ENCODE measurements at places on chromosomes 11 and 22.

GRCh38 chr22:29435236-29436136 is 2.9 kb upstream of the RFPL1 start:
- no peak for DNase-seq

DNA sequence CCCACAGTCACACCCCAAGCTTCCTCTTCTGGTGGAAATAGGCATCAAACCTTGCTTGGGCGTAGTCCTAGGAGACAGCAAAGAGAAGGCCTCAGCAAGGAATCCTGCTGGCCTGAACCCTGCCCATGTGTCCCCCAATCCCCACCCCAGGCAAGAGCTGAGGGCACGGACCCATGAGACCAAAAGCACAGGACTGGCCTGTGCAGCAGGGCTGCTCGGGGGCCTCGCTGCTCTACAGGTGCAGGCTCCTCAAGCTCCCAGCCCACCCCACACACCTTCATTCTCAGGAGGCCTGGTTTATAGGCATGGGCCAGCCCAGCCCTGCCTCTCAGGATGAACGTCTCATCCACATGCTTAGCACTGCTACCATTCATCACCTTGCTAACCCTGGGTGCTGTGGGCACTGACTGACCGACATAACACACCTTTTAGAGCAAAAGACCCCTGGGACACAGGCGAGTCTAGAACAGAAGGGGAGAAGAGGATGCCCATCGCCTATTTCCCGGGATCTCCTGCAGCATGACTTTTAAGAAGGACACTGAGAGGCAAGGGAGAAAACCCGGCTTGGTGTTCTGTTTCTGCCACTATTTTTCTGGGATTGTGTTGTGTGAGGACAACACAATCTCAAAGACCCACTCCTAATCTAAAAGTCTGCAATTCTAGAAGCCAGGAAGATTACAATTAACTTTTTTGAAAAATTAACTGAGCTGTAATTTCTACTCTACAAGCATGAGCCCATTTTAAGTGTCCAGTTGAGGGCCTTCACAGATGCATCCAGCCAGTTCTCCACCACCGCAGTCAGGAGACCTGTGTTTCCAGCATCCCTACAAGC is 15.4 kb downstream of the TCIRG1 start:
- no peak for DNase-seq

GRCh38 chr22:30370641-30371230 is 13.9 kb downstream of the CCDC157 start:
- DNase-seq = no peak

DNA sequence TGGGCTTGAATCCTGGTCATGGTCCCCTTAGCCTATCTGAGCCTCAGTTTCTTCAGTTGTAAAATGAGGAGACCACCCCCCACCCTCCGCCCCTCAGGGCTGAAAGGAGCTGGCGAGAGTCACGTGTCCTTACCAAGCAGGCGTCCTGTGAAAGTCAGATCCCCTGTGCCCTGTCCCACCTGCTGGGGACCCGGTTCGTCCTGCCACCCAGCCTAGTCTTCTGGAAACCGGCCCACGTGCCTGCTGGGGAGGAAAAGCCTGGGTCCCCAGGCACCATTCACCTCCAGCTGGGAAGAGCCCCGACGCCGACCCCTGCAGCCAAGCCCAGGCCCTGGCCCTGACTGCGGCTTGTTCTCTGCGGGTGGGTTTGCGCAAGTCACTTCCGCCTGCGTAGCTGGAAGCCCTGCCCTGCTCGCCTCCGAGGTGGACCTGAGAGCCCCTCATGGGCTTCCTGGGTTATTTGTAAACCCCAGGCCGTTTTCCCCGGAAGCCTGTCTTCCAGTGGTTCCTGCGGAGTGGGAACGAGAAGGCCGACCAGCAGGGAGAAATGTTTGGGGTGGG is 679 bp upstream of the SSH3 start:
- DNase-seq = peak; percentile 77

DNA sequence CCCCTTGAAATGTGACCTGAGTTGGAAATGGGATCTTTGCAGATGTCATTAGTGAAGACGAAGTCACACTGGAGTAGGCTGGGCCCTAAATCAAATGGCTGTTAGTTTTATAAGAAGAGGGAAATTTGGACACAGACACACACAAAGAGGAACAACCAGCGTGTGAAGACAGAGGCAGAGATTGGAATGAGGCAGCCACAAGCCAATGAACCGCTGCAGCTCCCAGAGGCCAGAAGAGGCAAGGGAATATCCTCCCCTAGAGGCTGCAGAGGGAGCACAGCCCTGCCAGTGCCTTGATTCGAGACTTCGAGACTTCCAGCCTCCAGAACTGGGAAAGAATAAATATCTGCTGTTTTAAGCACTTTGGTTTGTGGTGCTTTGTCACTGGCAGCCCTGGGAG is 484.5 kb downstream of the MN1 start:
- no peak for DNase-seq

GRCh38 chr11:66851698-66852465 is 5.0 kb upstream of the LRFN4 start:
- no peak for DNase-seq

- DNase-seq = no peak
These were observed 58.3 kb downstream of the CEP164 start for GRCh38 chr11:117385906-117386305.

- no peak for DNase-seq
These were observed 15.0 kb downstream of the ASPHD2 start for GRCh38 chr22:26443901-26444690.

DNA sequence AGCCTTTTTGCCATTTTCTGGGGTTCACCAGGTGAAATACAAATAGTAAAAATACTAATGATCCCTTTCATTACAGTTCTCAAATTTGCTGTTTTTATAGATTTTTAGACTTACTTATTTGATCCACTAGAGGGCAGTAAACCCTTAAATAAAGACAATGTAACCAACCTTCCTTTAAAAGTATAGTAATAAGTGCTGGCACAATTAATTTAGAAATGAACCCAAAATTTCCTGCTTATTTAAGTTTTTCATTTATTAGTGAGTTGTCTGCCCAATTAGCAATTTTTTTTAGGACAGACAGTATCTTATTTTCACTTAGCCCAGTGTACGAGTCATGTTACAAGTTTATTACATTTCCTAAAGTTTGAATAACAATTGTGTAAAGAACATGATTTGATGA is 4.7 kb downstream of the DDIAS start:
- no peak for DNase-seq

GRCh38 chr22:24380220-24380904 is 47.0 kb upstream of the ADORA2A start:
- DNase-seq = no peak

- no peak for DNase-seq
These were observed at the start of gene MYO7A for GRCh38 chr11:77127920-77128691. Gene MYO7A (plus strand): TSS chr11:77128246. CDS start chr11:77130635, 2,389 bp downstream.

- no peak for DNase-seq
These were observed 64.3 kb upstream of the PITPNB start for GRCh38 chr22:27983361-27983791.

- DNase-seq = no peak
These were observed 83.1 kb upstream of the ADSL start for GRCh38 chr22:40263191-40263590.

- no peak for DNase-seq
These were observed 228.1 kb upstream of the C11orf87 start for GRCh38 chr11:109193880-109194279.

GRCh38 chr22:20247010-20247505 is 21.1 kb downstream of the RTN4R start:
- DNase-seq = no peak

GRCh38 chr11:109298865-109299264 is 123.1 kb upstream of the C11orf87 start:
- no peak for DNase-seq

GRCh38 chr11:77121096-77121640 is 6.9 kb upstream of the MYO7A start:
- no peak for DNase-seq

DNA sequence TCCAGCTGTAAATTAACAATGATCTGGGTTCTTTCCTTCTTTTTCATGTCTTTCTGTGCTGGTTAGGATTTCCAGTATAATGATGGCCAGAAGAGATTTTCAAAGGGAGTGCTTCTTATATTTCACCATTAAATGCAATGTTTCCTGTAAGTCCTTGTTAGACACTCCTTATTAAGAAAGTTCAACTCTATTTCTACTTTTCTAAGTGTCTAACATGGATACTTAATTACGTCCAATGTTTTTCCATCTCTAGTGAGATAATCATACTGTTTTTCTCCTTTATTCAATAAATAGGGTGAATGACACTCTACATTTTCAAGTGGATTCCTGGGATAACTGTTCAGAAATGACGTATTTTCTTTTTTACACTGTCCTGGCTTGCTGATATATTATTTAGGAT is 49.8 kb downstream of the CDON start:
- no peak for DNase-seq

- DNase-seq = no peak
These were observed 718 bp downstream of the CHKA start for GRCh38 chr11:68120273-68121066.

GRCh38 chr11:75424396-75424795 is 8.6 kb downstream of the KLHL35 start:
- DNase-seq = no peak

GRCh38 chr11:64451856-64452255 is 92.9 kb downstream of the RPS6KA4 start:
- peak; percentile 21 for DNase-seq

- DNase-seq = no peak
These were observed 59.8 kb upstream of the SEPTIN5 start for GRCh38 chr22:19654338-19654987.

- DNase-seq = no peak
These were observed 196.1 kb downstream of the MIAT start for GRCh38 chr22:26853495-26853894.

GRCh38 chr11:118201966-118202365 is 22.8 kb downstream of the JAML start:
- no peak for DNase-seq

DNA sequence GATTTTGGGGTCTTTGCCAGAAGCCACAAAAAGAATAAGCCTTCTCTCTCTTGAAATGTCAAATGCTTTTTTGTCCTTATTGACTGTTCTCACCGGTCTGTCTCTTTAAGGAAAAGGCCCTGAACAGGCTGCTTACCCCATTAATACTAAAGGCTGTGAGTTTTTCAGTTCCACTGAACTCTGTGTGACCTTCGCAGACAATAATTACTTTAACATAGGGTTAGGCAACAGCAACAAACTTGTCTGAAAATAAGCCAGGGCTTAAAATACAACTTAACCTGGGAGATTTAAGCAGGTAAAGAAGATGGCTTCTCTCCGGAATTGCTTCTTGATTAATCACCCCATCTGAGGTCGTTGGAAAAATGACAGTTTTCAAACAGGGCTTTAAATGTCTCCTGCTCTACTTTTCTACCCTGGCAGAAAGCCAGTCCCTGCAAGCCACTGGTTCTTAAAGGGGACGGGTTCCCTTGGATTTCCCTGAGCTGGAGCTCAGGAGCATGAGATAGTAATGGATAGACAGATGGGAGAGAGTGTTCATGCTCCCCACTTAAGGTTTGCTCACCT is 69.4 kb downstream of the ARL14EP start:
- DNase-seq = no peak
